ENCODE measurements at places on chromosomes 1 and 21.
A peak's percentile ranks its signal among the peaks of the same experiment; 100 is the strongest.

DNA sequence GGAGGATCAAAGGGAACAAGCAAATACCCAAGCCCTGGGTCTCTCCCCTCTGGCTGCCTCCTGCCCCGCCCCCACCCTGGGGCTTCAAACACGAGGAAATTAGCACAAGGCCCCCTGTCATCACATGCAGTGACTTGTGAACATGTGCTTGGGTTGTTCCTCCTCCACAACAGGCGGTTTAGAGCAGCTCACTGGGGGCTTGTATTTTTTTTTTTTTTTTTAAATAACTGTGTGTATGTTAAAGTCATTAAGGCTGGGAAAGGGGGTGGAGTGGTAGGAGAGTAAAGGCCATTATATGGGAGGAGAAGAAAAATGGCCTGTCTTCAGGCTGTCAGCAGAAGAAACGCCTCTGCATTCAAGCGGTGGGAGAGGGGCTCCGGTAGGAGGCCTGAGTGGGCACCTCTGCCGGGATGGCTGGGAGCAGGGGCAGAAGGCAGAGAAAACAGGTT lies 64.2 kb downstream of the PLXNA2 start:
- DNase-seq: no peak
- no peak overlapping the region for H3K27ac ChIP-seq
- peaks cover 65% of the 10 kb centered on the region for H3K4me1 ChIP-seq
- 0 out of 2 replicates have a peak, but pooled peaks cover 3% of the 10 kb centered on the region for H3K36me3 ChIP-seq
- no peaks in the 10 kb centered on the region for H3K27me3 ChIP-seq

DNA sequence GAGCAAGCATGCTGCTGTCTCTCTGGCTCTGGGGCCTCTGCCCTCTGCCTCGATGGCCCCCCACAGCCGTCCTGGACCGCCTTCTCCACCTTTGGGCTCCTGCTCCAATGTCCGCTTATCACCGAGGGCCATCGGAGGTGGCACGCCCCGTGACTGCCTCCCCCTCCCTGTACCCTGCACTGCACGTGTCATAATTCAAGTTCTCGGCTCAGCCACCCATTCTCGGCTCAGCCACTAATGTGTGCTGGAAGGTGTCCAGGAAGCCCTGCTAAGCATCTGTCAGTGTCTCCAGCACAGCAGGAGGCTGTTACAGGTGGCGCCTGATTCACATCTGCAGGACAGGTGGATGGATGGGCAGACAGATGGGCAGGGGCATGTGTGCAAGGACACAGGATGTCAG lies 45.5 kb downstream of the TP73 start:
- H3K4me1 ChIP-seq: peaks cover 4% of the 10 kb centered on the region
- no peaks in the 10 kb centered on the region for H3K27me3 ChIP-seq
- H3K4me3 ChIP-seq: no peak overlapping the region

- H3K27ac ChIP-seq: no peak overlapping the region
- H3K4me3 ChIP-seq: no peak overlapping the region
- no peaks in the 10 kb centered on the region for H3K36me3 ChIP-seq
- peaks cover 12% of the 10 kb centered on the region for H3K27me3 ChIP-seq
- H3K4me1 ChIP-seq: no peaks in the 10 kb centered on the region
Observed at GRCh38 chr1:204600968-204601367, 84.6 kb downstream of the LRRN2 start.

- H3K4me3 ChIP-seq: no peak overlapping the region
- no peak overlapping the region for H3K27ac ChIP-seq
- DNase-seq: no peak
Observed at GRCh38 chr1:31765516-31765915, 1.4 kb upstream of the ADGRB2 start.

DNA sequence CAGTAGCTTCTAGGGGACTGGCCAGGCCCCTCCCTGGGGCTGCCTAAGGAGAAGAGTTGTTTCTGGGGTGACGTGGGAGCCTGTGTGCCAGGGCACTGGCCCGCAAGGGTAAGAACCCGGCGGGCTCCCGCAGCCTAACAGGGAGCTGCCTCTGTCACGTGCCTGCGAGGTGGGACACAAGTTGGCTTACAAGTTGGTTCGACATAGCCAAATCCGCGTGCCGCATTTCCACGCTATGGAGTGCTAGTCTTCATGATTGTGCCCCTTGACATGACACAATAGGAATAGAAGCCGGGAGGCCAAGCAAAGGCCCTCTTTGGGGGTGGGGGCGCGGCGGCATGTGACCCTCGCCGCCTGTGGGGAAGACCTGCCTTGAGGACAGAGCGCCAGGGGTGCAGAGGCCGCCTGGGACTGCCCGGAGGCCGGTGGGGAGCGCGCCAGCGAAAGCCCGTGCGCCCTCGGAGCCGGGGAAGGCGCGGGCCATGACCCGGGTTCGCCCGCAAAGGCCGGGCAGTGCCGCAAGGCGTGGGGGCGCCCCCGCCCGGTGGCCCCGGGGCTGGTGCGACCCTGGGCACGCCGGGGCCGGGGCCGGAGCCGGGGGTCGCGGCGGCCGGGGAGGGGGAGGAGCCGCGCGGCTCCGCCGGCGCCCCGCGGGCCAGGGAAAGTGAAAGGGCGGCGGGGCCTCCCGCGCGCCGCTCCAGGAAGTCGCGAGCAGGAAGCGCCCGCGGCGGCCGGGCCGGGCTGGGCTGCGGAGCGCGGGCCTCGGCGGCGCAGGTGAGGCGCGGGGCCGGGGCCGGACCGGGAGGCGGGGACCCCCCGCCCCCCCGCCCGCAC lies at the start of gene SLC37A1:
TSS of gene SLC37A1 (plus strand) at position 702 of the 834 bp plus-strand sequence. CDS start 4,603 bp downstream, outside the sequence.
- peaks cover 3% of the 10 kb centered on the region for H3K4me1 ChIP-seq
- H3K27ac ChIP-seq: no peak within 1 kb of the TSS
- H3K4me3 ChIP-seq: peak within 1 kb of the TSS; percentile 26
- H3K27me3 ChIP-seq: peaks cover 20% of the 10 kb centered on the region

DNA sequence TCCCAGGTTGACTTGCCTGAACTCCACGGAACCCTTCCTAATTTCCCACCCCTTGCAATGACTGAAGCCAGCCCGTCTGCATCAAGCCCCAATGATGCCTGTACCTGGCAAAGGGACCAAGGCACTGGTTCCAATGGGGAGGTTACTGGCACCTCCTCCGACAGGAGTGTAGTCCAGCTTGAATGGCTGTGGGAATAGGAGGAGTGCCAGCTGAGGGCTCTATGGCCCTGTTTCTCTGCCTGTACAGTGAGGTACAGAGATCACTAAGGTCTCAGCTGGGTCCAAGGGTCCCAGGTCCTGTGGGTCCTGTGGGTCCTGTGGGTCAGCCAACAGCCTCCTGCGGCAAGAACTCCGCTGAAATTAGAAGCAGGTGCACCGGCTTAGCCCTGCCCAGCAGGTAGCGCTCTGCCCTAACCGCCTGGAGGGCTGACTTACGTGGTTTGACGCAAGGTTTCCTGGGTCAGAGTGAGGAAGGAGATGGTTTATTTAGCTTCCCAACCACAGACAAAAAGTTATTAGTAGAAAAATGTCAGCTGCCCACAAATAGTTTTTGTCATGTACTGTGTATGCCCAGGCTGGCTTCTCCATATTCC lies 9.9 kb upstream of the SPRR4 start:
- H3K4me1 ChIP-seq: no peaks in the 10 kb centered on the region
- H3K36me3 ChIP-seq: no peaks in the 10 kb centered on the region
- no peak for DNase-seq
- no peak overlapping the region for H3K4me3 ChIP-seq
- H3K27me3 ChIP-seq: no peaks in the 10 kb centered on the region
- no peak overlapping the region for H3K27ac ChIP-seq

- DNase-seq: no peak
- H3K4me1 ChIP-seq: peaks cover 25% of the 10 kb centered on the region
- H3K27ac ChIP-seq: no peak overlapping the region
- no peak overlapping the region for H3K4me3 ChIP-seq
- no peaks in the 10 kb centered on the region for H3K36me3 ChIP-seq
Observed at GRCh38 chr1:89952605-89953130, 42.2 kb upstream of the ZNF326 start.

DNA sequence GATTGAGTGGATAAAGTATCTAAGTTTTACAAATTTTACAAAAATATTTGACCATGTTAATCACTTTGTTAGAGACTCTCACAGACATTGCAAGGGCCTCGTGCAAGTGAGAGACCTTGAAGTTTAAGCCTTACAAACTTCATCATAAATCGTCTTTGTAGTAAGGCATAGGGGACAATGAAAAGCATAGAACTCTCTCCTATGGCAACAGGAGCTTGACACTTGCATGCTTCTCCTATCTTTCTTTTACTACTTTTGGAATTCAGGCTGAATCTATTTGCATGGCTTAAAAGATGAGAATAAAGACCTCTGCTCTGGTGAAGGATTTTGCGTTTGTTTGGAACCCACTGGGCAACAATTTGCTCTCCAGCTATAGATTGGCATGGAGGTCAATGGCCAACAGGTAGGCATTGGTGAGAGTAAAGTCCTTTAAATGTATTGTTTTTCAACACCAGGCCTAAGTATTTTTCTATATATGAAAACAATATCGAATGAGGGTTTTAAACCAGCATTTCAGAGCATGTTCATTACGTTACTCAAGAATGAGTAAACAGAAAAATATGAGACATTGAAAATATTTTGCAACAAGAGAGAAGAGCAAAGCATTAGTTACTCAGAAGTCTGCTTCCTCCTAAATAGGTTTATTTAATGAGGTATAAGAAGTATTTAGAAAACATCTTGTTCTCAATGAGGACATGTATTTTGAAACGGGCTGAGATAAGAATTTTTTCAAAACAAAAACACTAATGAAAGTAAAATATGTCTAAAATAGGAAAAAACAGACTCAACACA lies 192.2 kb downstream of the TGFB2 start:
- H3K36me3 ChIP-seq: no peaks in the 10 kb centered on the region
- H3K27ac ChIP-seq: no peak overlapping the region
- no peaks in the 10 kb centered on the region for H3K4me1 ChIP-seq
- no peak overlapping the region for H3K4me3 ChIP-seq
- DNase-seq: no peak
- H3K27me3 ChIP-seq: no peaks in the 10 kb centered on the region

- H3K4me3 ChIP-seq: no peak overlapping the region
- no peaks in the 10 kb centered on the region for H3K4me1 ChIP-seq
- no peaks in the 10 kb centered on the region for H3K36me3 ChIP-seq
- no peak overlapping the region for H3K27ac ChIP-seq
Observed at GRCh38 chr1:184161071-184161698, 109.7 kb downstream of the TSEN15 start.

DNA sequence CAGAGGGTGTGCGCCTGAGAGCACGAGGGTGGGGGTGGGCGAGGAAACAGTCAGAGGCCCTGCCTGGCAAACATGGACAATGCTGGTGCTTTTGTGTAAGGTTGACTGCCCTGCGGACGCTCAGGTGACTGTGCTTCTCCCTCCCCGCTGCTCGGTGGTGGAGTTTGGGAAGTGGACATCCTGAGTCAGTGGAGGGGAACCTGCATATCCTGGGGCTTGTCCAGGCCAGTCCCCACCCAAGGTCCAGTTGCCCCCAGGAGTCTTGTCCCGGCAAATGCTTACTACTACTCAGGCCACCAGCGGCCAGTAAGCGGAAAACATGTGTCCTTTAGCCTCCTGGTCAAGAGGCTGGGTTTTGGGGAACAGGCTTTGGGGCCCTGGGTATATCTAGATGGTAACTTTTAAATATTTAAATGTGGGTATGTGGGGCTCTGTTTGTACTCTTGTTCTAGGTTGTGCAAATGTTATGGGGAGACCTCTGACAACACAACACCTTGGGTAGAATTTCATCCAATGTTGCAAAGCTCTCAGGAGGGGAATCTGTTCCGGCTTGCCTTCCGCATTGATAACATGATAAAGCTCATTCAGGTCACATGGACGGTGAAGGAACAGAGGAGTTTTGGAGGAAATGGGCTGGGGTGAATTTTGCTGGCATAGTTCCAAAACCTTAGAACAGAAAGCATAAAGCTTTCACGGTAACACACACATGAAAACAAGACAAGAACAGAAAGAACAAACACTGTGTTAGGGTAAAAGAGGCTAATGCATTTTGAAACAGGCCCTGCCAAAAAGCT lies 364.9 kb downstream of the PRDM2 start:
- H3K4me1 ChIP-seq: no peaks in the 10 kb centered on the region
- DNase-seq: no peak
- no peaks in the 10 kb centered on the region for H3K27me3 ChIP-seq
- no peak overlapping the region for H3K4me3 ChIP-seq

DNA sequence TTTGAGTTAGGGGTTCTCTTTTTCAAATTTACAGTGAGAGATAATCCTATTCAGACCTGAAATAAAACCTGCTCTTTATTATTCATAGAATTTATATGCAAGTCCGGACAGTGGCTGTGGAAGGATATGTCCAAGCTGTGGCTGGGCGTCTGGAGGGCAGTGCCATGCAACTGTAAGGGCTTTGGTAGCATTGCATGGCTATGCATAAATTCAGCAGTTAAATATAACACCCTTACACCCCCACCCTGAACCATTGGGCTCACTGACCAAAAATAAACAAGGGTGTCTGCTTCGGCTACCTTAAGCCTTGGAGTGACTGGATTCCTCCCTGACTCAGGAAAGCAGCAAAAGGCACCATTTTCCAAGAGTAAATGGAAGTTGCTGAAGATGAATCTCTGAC lies 5.4 kb downstream of the CHTOP start:
- H3K36me3 ChIP-seq: peaks cover 80% of the 10 kb centered on the region
- no peak overlapping the region for H3K27ac ChIP-seq

DNA sequence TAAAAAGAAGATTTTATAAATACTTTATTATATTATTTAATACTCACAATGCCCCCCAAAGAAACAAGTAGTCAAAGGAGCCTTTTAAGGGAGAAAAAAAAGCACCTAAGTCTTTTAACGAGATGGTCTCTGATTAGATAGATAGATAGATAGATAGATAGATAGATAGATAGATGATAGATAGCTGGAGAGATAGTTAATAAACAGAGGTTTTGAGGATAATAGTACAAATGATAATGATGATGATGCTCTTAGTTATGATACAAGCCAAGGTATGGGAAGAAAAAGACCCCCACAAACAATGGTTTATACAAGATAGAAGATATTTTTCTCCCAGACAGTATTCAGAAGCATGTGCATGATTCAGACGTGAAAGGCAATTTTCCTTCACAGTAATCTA lies 14.6 kb upstream of the EDEM3 start:
- H3K4me3 ChIP-seq: no peak overlapping the region
- DNase-seq: no peak
- H3K27ac ChIP-seq: no peak overlapping the region

GRCh38 chr1:21585037-21585436 lies 75.8 kb downstream of the ALPL start:
- H3K27ac ChIP-seq: no peak overlapping the region
- no peaks in the 10 kb centered on the region for H3K36me3 ChIP-seq
- H3K4me1 ChIP-seq: peaks cover 42% of the 10 kb centered on the region
- DNase-seq: no peak

- no peak overlapping the region for H3K4me3 ChIP-seq
- H3K27me3 ChIP-seq: peaks cover 14% of the 10 kb centered on the region
- no peaks in the 10 kb centered on the region for H3K4me1 ChIP-seq
- no peak for DNase-seq
- no peaks in the 10 kb centered on the region for H3K36me3 ChIP-seq
Observed at GRCh38 chr1:224662870-224663269, 46.8 kb downstream of the CNIH3 start.

DNA sequence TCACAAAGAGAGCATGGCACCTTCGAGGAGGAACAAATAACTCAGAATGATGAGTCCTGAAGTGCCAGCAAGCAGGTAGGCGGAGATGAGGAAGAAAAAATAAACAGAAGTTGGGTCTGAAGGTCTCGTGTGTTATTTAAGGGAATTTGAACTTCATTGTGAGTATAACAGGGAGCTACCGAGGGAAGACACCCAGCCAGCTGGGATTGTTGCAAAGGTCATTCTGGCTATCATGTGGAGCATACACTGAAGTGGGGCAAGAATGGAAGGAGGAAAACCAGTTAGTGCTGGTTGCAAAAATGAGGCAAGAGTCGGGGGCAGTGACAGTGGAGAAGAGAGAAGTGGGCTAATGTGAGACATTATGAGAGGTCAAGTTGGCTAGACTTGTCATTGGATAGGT lies 53.6 kb upstream of the RAP1A start:
- H3K27me3 ChIP-seq: peaks cover 9% of the 10 kb centered on the region
- H3K4me1 ChIP-seq: peaks cover 3% of the 10 kb centered on the region
- H3K27ac ChIP-seq: no peak overlapping the region
- no peak overlapping the region for H3K4me3 ChIP-seq
- no peaks in the 10 kb centered on the region for H3K36me3 ChIP-seq

Measured in SJCRH30 (cell line).